ENCODE measurements at places on chromosomes 11 and 22. TPM values are rescaled to one million over a fixed set of nuclear protein-coding genes. Genes with fewer than 3 reads are reported as not detected.

The B3GAT3 gene
- total RNA-seq: 6.7 TPM

DNA sequence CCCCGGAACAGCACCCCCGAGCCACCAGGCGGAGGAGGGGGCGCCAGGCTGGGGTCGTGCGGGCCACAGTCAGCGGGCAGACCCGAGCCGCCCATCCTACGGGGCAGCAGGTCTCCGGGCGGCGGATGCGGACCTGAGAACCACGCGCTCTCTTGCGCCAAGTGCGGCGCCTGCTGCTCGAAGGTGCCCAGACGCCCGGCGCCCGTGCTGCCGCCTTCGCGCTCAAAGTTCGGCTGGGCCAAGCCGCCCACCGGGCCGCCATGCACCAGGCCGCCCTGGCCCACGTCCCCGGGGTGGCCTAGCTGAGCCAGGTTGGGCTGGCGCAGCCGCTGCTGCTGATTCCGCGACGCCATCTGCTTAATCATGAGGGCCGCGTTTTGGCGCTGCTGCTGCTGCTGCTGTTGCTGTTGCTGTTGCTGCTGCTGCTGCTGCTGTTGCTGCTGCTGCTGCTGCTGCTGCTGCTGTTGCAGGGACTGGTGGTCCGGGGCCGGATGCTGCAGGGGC is 3.0 kb downstream of the MN1 start:
- H3K4me1 ChIP-seq: peaks cover 32% of the 10 kb centered on the region
- H3K36me3 ChIP-seq: no peaks in the 10 kb centered on the region
- H3K4me3 ChIP-seq: peak overlapping the region; percentile 82
- no peak for DNase-seq
- H3K27me3 ChIP-seq: no peaks in the 10 kb centered on the region

DNA sequence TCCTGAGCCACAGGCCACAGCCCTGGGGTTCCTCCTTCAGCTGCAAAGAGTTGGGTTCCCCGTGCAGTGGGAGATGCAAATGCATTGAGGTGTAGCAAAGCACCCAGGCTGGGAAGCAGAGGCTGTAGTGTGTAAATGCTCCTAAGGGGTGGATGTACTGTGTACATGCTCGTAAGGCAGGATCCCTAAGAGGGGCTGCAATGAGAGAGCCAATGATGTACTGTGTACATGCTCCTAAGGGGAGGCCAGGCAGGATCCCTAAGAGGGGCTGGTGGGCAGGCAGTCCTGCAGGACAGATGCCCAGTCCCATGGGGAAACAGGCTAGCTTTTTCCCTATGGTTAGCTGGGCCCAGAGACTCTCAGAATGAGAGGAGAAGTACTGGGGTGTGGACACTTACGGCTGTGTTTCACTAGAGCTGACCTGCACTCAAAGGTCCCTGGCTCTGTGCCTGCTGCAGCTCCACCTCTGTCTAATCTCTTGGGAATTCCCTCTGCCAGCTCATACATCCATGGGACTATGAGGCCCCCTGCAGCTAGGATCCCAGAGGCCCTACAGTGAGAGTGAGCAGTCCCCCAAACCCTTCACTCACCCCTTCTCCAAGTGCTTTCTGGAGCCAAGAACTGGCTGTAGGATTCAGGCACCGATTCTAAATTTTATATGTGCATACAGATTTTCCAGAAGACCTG is 261.9 kb upstream of the LUZP2 start:
- H3K4me3 ChIP-seq: no peak overlapping the region
- H3K4me1 ChIP-seq: no peaks in the 10 kb centered on the region
- no peaks in the 10 kb centered on the region for H3K27me3 ChIP-seq
- no peak overlapping the region for H3K27ac ChIP-seq
- no peaks in the 10 kb centered on the region for H3K36me3 ChIP-seq

The SYT9 gene
- total RNA-seq: not detected

- H3K27ac ChIP-seq: no peak overlapping the region
- no peaks in the 10 kb centered on the region for H3K27me3 ChIP-seq
- H3K4me3 ChIP-seq: no peak overlapping the region
- no peaks in the 10 kb centered on the region for H3K4me1 ChIP-seq
- H3K36me3 ChIP-seq: no peaks in the 10 kb centered on the region
- DNase-seq: no peak
Observed at GRCh38 chr22:47775686-47776085, 1013.2 kb downstream of the TBC1D22A start.

- H3K4me3 ChIP-seq: no peak overlapping the region
- H3K27me3 ChIP-seq: no peaks in the 10 kb centered on the region
- H3K27ac ChIP-seq: peak overlapping the region; percentile 64
- no peak for DNase-seq
- H3K36me3 ChIP-seq: peaks cover 29% of the 10 kb centered on the region
- H3K4me1 ChIP-seq: peaks cover 9% of the 10 kb centered on the region
Observed at GRCh38 chr11:65777241-65777640, 3.5 kb downstream of the AP5B1 start.

DNA sequence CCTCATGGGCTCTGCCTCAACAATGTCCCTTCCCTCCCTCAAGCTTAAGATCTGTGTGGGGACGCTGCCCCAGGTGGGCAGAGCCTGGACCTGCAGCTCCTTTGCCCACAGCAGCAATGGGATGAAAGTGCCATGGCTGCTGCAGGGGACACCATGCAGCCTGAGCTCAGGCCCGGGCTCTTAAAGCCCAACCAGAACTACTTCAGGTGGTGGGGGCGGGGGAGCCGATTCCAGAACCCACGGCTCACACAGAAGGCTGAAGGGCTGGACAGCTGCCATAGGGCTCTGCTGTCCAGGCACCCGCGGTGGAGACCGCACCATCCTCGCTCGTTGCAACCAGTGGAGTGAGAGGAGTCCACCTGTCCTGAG is 12.5 kb downstream of the CHID1 start:
- no peaks in the 10 kb centered on the region for H3K36me3 ChIP-seq
- no peak overlapping the region for H3K4me3 ChIP-seq
- no peaks in the 10 kb centered on the region for H3K4me1 ChIP-seq
- no peak overlapping the region for H3K27ac ChIP-seq
- DNase-seq: no peak

DNA sequence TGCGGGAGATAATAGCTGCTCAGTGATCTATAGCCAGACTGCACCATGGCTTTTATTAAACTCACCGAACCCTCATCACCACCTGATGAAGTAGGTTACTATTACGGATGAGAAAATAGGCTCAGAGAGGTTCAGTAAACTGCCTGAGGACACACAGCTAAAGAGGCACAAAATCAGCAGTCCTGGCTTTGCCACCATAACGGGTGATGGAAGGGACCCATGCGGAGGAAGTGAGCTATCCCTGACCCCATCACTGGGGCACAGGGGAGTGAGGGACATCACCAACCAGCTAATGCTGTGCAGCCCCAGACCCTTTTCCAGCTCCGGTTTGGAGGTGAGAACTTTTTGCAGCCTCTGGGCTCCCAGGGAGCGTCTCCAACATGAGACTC is 7.3 kb upstream of the DERL3 start:
- peak overlapping the region; percentile 78 for H3K27ac ChIP-seq
- H3K36me3 ChIP-seq: no peaks in the 10 kb centered on the region
- H3K4me3 ChIP-seq: no peak overlapping the region
- no peak for DNase-seq
- no peaks in the 10 kb centered on the region for H3K27me3 ChIP-seq

The BDNF gene
- 0.09 TPM for total RNA-seq

GRCh38 chr11:81342966-81343365 is 1390.7 kb downstream of the FAM181B start:
- H3K27ac ChIP-seq: no peak overlapping the region
- no peak overlapping the region for H3K4me3 ChIP-seq
- H3K27me3 ChIP-seq: no peaks in the 10 kb centered on the region
- no peak for DNase-seq
- no peaks in the 10 kb centered on the region for H3K4me1 ChIP-seq

The RBMXL2 gene
- not detected for total RNA-seq

The C22orf23 gene
- 0.35 TPM for total RNA-seq

The AGBL2 gene
- not detected for total RNA-seq

DNA sequence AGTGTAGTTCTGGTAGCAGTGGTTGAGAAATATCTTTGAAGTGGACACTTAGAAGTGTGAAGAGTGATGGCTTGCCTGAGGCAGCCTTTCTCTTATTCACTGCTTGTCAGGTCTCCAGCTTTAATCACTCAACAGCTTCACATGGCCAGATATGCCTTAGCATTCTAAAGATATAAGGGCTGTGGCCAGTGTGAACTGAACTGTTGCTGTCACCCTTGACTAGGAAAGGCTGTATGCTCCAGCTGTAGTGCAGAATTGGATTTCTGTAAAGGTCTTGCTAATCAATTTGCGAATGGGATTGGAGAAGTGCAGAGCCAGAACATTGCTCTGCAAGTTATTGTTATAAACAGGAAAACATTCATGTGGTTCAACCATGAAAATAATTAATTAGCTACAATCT is 266.7 kb downstream of the TMEM135 start:
- H3K4me1 ChIP-seq: peaks cover 11% of the 10 kb centered on the region
- H3K27ac ChIP-seq: no peak overlapping the region
- H3K4me3 ChIP-seq: no peak overlapping the region

DNA sequence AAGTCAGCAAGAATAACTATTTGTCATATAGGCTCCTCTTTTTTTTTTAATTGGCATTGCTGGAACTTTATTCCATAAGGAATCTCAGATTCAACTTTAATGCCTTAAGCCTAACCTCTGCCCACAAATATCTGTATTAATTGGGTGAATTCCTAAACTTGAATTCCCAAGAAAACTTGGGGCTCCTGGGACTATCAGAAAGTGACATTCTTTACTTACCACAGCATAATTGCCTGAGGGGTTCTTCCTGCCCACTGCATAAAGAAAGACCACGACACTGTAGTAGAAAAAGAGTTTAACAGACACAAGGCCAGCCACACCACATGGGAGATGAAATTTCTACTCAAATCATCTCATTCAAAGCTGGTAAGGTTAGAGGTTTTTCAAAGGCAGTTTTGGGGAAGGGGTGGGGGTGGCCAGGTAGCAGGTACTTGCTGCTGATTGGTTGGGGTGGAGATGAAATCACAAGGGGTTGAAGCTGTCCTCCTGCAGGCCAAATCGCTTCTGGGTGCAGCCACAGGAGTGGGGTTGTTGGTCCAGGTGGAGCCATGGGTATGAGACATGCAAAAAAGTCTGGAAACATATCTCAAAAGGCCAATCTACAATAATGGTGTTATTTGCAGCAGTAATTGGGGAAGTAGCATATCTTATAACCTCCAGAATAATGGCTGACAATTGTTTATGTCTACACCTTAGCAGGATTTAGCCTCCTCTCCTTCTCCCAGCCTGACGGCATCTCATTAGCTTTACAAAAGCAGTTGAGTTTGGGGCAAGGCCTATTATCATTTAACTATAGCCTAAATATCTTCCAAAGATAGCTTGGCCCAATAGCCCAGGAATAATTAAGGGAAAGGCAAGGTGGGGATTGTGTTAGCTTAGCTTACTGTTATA is 4.8 kb upstream of the NLRP10 start:
- no peaks in the 10 kb centered on the region for H3K4me1 ChIP-seq
- no peak overlapping the region for H3K4me3 ChIP-seq
- no peaks in the 10 kb centered on the region for H3K27me3 ChIP-seq

The GPR83 gene
- total RNA-seq: 0.09 TPM

GRCh38 chr11:14582793-14583192 is 60.8 kb upstream of the PDE3B start:
- H3K27ac ChIP-seq: no peak overlapping the region
- no peaks in the 10 kb centered on the region for H3K36me3 ChIP-seq
- H3K4me3 ChIP-seq: no peak overlapping the region
- H3K4me1 ChIP-seq: no peaks in the 10 kb centered on the region

DNA sequence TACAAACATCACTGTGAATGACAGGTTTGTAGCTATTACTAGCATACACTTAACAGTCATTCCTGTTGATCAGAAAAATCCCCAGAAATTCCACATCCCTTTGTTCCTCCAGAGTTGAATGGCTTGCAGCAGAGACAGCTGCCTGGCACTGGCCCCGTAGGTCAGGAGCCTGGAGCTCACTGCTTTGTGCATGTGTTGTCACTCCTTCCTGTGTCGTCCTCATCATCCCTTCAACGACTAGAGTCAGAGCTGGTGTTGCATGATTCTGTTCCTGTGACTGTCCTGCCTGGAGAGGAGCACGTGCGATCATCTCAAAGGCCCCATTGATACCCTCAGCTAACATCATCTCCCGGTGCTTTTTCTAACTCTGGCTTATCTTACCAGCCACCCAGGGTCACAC is 58.3 kb downstream of the LDLRAD3 start:
- H3K4me3 ChIP-seq: no peak overlapping the region
- H3K27me3 ChIP-seq: no peaks in the 10 kb centered on the region
- peaks cover 12% of the 10 kb centered on the region for H3K4me1 ChIP-seq
- no peaks in the 10 kb centered on the region for H3K36me3 ChIP-seq

GRCh38 chr11:14237444-14237961 is 121.5 kb downstream of the RRAS2 start:
- H3K27ac ChIP-seq: no peak overlapping the region
- H3K4me1 ChIP-seq: no peaks in the 10 kb centered on the region
- H3K27me3 ChIP-seq: no peaks in the 10 kb centered on the region

GRCh38 chr11:46273511-46274205 is 3.8 kb upstream of the CREB3L1 start:
- H3K36me3 ChIP-seq: no peaks in the 10 kb centered on the region
- H3K27ac ChIP-seq: peak overlapping the region; percentile 72
- no peak overlapping the region for H3K4me3 ChIP-seq
- no peak for DNase-seq

DNA sequence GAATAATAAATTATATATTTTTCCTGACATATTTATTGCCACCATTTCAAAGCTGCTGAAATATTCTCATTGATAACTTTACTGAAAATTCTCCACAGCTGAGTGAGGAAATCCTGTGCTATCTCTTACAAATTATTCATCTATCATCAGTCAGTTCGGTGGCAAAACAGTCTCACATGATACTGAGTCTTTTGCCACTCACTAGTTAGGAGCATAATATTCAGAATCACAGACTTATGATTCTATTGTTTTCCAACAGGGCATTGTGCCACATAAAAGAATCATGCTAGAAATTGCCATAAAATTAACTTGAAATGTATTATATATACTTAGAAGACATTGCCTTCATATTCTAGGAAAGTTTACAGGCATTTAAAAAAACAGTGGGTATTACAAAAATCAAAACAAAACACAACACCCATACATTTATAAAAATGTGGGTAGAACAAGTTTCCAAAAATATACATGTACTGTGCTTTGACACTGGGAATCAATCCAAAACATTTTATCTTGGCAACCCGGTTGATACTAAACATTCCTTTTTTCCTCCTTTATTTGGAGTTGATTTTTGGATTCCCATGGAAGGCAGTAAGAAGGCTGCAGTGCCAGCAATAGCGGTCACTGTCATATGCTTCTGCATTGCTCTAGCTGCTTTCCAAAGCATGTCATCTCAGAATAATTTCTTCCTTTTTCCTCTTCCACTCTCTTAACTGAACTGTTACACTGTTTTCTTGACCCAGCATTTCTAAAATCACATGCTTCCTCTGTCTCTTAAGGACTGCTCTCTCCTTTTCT is 42.5 kb downstream of the ATG16L2 start:
- no peaks in the 10 kb centered on the region for H3K27me3 ChIP-seq
- no peaks in the 10 kb centered on the region for H3K36me3 ChIP-seq
- no peak for DNase-seq

DNA sequence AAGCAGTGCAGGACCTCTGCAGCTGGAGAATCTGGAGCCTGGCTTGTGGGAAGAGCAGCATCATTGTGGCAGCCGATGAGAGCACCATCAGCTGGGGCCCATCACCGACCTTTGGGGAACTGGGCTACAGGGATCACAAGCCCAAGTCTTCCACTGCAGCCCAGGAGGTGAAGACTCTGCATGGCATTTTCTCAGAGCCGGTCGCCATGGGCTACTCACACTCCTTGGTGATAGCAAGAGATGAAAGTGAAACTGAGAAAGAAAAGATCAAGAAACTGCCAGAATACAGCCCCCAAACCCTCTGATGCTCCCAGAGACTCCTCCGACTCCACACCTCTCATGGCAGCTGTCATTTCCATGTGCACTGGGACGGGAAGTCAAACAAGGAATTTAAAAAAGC is 35.6 kb downstream of the ASRGL1 start:
- H3K27ac ChIP-seq: no peak overlapping the region
- no peaks in the 10 kb centered on the region for H3K27me3 ChIP-seq
- H3K36me3 ChIP-seq: no peaks in the 10 kb centered on the region
- no peak overlapping the region for H3K4me3 ChIP-seq

Measured in gastrocnemius medialis (tissue), 4 donors.